Left hindlimb (tissue), 1 donor: ENCODE measurements at places on chromosomes 7 and 10.

GRCh38 chr7:4030346-4030950, 651.6 kb upstream of the FOXK1 start:
- no peak for DNase-seq

- DNase-seq: no peak
Measured at GRCh38 chr7:114375907-114376306, 38.7 kb upstream of the FOXP2 start.

GRCh38 chr10:61992059-61992460, 90.6 kb downstream of the ARID5B start:
- no peak for DNase-seq

DNA sequence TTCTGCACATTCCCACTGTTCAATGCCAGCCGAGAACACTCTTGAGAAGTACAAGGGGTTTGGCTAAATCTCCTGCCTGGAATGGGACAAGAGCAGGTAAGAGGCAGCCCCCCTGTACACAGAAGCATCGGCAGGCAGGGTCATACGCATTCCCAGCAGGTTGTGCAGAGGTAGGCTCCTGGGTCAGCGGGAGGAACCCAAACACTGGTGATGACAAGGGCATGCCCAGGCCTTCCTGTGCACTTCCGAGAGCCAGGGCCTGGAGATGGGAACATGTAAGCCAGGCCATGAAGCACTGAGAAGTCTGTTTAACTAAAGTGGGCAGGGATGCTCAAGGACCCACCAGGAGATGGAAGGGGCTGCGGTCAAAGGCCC, 130.3 kb upstream of the CHST15 start:
- no peak for DNase-seq

DNA sequence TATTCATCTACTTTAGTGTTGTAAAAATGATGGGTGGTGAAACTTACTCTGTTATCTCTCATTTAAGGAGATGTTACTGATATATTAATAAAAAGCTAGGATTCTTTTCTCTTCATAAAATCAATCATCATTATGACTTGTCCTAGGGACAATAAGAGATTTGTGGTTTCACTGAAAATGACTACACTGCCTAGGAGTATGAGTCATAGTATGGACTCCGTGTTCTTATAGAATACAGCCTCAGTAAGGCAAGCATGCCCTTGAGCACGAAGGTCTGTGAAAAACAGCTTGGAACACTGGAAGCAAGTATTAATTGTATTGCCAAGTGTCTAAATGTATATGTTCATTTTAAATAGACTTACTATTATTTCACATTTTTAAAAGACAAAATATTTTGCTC, 749.2 kb upstream of the PCDH15 start:
- no peak for DNase-seq

GRCh38 chr10:89773081-89773480, 71.7 kb downstream of the KIF20B start:
- DNase-seq: no peak
